ENCODE measurements at places on chromosomes 5 and 9.

DNA sequence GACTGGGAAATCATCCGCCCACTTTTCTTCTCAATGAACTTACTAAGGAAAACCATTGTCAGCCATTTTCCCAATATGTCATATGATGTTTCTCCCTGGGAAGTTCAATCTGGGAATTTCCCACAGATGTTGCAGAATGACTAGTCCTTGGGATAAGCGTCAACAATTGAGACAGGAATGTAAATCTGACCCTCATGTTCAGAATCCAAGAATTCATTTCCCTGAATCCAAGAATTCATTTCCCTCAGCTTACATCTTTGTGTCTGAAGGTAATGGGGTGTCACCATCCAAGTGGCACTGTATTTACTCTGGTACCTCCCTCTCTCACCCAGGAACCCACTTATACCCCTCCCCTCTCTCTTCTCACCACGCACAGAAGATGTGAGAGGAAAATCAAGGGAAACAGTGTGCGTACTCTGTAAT lies 7.4 kb downstream of the KLF9 start:
- DNase-seq: no peak

GRCh38 chr5:7363067-7363677 lies 32.8 kb upstream of the ADCY2 start:
- no peak for DNase-seq

GRCh38 chr9:112880650-112881049 lies 10.0 kb downstream of the SLC46A2 start:
- no peak for DNase-seq

- no peak for DNase-seq
These were observed 37.1 kb downstream of the AK8 start for GRCh38 chr9:132840980-132841379.

DNA sequence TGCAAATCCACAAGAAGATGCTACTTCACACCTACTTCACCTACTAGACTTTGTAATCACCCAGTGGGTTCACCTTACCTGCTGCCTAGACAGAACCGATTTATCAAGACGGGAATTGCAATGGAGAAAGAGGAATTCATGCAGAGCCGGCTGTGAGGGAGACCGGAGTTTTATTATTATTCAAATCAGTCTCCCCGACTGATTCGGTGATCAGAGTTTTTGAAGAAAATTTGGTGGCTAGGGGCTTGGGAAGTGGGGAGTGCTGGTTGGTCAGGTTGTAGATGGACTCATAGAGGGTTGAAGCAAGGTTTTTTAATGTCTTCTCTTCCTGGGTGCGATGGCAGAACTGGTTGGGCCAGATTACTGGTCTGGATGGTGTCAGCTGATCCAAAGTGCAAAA lies 23.4 kb downstream of the SFXN1 start:
- no peak for DNase-seq

DNA sequence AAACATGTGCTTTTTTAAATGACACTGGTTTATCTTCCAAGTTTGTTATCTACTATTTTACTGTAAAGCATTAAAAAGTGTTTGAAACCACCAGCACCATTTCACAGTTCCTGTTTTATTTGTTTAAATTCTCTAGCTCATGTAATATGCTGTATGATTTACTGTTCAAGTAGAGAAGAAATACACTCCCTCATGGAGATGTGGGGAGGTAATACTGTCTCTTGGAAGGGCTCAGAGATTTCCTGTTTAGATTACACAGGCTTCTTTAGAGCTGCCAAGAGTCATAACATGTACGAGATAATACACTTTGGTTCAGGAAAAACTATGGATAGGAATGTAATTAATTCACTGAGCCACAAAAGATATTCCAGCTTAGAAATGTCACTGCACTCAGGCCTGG lies 135.0 kb upstream of the CCDC152 start:
- DNase-seq: no peak

GRCh38 chr9:104854613-104855012 lies 73.3 kb downstream of the ABCA1 start:
- DNase-seq: no peak

DNA sequence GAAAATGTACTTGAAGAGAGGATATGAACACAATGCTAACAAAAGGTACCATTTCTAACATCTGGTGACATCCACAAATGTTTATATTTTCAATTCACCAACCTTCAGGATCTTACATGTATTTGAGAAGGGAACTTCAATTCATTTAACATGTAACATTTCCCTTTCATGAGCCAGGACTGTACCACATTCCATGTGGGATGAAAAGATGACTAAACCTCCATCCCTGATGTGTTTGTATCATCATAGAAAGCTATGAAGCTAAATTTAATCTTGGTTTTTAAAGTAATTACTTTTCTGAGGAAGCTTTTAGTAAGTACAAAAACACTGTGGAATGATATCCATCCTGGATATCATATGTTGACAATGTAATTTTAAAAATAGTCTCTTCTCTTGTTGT lies 78.2 kb upstream of the GNA14 start:
- no peak for DNase-seq

All from effector CD8-positive, alpha-beta T cell (primary cell).